ENCODE measurements at places on chromosomes 11 and 22.

DNA sequence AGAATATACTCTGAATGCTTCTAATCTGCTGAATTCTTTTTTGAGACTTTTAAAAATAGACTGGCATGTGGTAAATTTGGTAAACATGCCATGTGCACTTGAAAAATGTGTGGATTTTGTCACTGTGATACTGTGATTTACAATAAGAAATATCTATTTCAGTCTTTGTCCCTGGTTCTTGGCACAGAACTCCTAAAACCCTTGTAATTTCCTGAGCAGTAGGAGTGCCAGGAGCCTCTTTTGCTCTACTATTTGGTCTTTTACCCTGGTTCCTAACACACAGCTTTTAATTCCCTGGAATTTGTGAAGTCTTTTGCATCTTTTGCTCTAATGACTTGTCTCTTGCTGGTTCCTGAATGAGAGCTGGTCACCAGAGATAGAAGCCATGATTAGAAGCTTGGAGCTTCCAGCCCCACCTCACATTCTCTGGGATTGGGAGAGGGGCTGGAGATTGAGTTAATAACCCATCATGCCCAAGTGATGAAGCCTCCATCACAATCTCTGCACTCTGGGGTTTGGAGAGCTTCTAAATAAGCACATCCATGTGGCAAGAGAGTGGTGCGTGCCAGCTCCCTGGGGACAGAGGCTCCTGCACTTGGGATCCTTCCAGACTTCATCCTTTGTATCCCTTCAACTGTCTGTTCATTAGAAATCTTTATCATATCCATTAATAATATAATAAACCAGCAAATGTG is 27.2 kb upstream of the SYT13 start:
- DNase-seq = peak; percentile 57

DNA sequence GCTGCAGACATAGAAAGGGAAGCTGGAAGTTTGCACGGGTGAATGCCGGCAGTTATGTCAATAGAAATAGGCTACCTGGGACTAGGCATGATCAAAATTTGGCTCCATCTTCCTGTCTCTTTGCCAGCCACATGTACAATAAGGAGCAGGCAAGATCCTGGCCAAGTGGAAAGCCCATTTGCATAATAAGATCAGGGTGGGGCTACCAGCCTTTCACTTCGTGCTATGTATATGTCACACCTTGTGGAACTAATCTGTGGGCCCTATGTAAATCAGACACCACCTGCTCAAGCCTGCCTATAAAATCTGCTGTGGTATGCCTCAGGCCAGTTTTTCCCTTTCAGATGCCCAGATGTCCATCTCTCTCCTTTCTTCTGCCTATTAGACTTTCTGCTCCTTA is 79.3 kb upstream of the DRD2 start:
- DNase-seq = no peak

- DNase-seq = no peak
Observed at GRCh38 chr11:8098361-8098760, 17.4 kb downstream of the TUB start.

GRCh38 chr11:34916843-34917770 is 689 bp downstream of the PDHX start:
- DNase-seq = no peak

- no peak for DNase-seq
Observed at GRCh38 chr22:25159028-25159427, 40.6 kb upstream of the CRYBB3 start.

DNA sequence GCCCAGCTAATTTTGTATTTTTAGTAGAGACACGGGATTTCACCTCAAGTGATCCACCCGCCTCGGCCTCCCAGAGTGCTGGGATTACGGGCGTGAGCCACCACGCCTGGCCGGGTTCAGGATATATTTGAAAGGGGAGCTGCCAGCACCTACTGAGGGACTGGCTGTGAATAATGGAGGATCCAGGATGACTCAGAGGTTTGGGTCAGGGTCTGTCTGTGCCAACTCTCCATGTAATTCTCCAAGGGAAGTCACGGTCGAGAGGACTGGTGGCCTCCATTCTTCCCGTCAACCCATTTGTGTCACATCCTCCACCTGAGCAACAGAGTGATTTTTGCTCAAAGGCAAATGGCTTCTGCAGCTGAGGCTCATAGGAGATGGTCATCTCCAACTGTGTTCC is 3.6 kb upstream of the ARRB1 start:
- no peak for DNase-seq

- no peak for DNase-seq
Observed at GRCh38 chr22:36743591-36744412, 32.1 kb downstream of the IFT27 start.

DNA sequence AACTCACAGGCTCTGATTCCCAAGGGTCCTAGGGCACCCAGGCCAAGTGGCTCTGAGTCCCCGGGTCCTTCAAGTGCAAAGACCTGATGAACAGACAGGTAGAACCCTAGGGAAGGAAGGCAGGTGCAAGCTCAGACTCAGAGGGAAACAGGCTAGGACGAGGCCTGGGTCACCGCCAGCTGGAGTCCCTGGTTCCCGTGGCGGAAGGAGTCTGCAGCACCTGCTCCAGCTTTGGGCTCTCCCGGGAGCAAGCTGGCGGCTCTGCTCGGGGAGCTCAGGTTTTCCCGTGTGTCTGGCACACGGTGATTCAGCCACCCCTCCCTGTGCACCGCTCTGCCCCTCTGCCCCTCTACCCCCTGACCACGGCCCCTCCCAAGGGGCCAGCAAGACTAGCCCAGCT is 59.8 kb downstream of the WNT7B start:
- no peak for DNase-seq

DNA sequence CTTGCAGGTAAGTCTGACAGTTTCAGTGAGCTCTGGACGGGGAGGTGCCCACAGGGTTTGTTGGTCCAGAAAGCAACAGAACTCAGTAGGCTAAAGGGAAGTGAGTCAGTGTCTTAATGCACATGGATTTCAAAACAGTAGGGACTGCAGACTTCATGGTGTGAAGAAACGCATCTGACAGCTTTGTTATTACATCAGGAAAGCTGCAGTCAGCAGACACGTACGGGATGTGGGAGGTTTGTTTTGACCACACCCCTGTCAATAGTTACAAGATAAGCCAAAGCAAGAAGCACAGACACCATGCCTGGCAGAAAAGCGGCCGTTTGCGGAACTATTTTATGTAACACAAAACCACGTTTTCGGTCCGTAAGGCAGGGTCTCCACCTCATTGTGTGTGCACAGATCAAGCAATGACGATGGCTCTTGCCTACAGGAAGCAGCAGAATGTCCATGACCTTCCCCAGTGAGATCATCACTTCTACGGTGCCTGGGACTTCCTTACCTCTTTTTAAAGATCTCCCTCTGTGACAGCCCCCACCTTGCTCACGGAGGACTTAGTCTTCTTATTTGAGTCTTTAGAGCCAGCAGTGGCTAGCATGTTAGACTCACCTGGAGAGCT is 58.2 kb upstream of the FTH1 start:
- DNase-seq = peak; percentile 5

DNA sequence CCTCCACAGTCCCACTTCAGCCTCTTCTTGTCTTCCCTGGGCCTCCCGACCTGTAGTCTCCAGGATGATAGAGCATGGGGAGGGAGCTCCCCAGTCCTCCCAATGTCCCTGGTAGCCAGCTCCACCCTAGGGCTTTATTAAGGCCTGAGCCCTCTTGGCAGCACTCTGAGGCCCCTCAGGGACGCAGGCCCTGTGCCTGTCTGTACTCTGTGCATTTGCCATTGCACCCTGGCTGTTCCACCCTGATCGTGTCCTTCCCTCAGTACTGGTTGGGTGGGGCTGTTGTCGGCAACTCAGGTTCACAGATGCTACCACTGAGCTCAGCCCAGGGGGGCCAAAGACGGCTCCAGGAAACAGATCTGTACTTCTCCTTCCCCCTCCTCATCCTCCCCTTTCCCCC is 7.2 kb downstream of the SSTR3 start:
- no peak for DNase-seq

DNA sequence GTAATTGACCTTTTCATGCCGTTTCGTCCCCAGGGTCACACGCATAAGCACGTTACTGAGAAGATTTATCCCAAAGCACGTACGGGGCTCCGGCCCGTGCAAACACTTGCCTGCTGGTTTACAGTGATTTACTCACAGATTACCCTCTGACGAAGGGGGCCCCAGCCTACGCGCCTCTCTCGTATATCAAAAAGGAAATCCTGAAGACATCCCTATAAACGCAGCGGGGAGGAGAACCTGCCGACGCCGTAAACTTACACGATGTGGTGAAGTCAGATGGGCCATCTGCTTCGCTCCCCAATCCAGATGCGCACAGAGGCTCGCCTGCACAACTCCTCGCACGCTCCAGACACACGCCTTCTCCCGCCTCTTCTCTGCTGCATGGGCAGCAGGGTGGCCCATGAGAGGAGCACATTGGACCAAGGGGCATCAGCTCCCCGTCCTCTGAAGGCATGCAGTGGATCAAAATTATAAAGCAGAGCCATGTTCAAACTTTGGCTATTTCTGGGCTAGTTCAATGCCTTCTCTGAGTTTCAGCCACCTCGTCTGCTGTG is 123.6 kb downstream of the MN1 start:
- DNase-seq = no peak

GRCh38 chr11:126898802-126899201 is 101.8 kb downstream of the KIRREL3 start:
- no peak for DNase-seq

DNA sequence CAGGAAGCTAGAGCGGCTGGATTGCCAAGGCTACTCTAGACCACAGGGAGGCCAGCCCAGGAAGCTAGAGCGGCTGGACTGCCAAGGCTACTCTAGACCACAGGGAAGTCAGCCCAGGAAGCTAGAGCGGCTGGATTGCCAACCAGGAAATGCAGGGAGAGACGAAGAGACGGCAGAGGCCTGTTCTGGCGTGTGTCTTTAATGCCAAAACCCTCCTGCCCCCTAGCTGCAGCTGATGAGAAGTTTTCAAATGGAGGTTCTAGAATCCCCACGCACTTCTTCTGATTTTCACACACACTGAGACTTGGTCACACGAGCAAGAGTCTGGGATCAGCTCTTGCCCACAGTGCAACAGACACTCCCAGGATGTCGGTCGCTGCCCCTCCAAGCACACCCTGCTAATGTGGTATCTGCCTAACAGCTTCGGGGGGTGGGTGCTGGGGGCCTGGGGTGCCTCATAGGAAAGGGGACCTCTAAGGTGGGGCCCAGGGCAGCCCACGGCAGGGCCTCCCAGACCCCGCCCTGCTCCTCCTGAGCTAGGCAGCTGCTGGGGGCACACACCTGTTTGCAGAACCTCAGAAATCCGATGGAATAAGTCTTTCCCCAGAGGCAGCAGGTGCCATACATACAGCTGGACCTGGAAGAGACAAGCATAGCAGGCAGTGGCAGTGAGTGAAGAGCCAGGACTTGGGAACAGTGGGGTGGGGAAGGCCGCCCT is 28.5 kb downstream of the MAFF start:
- DNase-seq = no peak

GRCh38 chr11:44146931-44147330 is 51.5 kb downstream of the EXT2 start:
- DNase-seq = no peak

DNA sequence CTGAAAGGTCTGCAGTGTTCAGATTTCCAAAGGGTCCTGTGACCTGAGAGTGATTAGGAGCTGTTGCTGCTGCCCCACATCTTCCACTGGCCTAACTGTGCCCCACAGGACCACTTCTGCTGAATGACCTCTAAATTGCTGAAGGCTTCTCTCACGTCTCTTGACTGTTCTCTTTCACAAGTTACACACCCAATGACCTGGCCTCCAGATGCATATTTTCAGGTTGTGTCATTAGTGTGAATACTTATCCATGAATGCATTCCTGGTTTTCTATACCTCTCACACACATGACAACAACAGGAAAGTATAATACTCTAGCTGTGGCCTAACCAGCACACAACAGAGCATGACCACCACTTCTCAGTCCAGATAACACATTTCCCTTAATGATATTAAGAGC is 15.4 kb downstream of the PRR14L start:
- no peak for DNase-seq

DNA sequence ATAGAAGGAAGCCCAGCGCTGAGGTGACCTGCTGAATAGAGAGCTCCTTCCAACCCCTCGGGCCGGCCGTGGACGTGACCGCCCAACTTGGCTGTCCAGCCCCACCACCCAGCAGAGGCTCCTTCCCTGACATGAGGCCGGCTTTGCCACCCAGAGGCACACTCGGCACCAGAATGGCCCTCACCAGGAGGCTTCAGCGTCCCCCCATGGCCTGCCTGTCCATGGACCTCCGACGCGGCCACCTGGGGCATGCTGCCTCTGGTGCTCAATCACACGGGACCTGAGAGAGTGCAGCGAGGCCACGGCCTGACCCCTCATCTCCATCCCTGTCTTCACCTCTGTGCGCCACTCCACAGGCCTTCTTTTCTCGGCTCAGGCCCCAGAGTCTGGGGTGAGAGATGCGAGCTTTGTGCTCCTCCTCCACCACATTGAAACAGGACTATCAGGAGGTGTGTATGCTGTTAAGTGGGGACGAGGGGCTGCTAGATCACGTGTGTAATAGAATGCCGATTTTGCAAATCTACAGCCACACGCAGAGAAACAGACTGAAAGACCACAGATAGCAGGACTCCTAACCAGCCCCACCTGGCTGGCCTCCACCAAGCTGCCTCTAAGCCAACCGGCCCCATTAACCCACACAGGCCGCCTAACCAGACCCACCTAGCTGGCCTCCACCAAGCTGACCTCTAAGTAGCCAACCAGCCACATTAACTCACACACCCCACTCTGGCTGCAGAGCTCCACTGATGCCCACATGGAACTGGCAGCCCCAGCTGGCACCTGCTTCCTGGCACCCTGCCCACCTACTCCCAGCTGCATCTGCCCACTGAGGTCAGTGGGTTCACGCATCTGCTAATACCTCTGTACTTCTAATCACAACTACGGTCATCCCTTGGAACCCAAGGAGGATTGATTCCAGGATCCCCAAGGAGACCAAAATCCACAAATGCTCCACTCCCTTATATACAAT is 20.7 kb downstream of the LINC01488 start:
- no peak for DNase-seq

GRCh38 chr22:20035375-20036083 is 14.6 kb downstream of the TANGO2 start:
- no peak for DNase-seq

DNA sequence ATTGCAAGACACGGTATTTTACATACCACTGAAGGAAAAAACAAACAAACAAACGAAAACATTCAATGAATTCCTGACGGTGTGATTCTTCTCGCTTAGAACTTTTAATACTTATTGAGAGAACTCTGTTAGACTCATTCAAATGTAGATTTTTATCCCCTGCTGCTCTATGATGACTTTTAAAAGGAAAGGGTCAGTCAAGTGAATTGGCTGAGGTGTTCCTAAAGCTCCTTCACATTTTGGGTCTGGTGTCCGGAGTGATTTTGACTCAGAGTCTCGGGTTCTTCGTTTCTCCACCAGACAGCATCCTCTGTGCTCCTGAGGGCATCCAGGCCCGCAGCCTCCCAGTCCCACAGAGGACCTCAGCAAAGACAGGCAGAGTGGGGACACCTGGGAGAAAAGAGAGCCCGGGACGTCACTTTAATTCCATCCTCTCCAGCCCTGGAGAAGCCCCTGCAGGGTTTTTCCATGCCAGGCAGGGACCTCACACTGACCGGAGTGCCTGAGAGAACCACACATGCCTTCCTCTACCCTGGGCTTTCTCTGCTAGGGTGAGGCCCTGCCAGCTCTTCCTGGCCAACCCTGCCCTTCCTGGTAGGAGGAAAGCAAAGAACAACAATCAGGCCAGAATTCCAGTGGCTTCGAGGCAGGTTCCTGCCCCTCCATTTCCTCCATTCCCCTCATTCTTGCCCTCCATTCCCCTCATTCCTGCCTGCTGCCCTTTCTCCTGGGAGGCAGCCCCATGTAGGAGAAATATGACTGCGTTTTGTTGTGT is 1.4 kb upstream of the CSF2RB start:
- DNase-seq = no peak

GRCh38 chr11:74717221-74717969 is 13.8 kb downstream of the CHRDL2 start:
- DNase-seq = no peak
